ENCODE measurements at places on chromosomes 16 and 17. TPM values are rescaled to one million over a fixed set of nuclear protein-coding genes. Genes with fewer than 3 reads are reported as not detected.

NOD2 gene
- not detected for total RNA-seq

TAC4 gene
- total RNA-seq, result not detected

MMP15 gene
- 2.9 TPM for total RNA-seq

TM4SF5 gene
- total RNA-seq, result not detected

SLC25A19 gene
- total RNA-seq, result 7.8 TPM

SDK2 gene
- total RNA-seq, result under 0.01 TPM

Measured in fibroblast of villous mesenchyme (primary cell).